Transverse colon (tissue), 4 donors: ENCODE measurements at places on chromosomes 5 and 9.

DNA sequence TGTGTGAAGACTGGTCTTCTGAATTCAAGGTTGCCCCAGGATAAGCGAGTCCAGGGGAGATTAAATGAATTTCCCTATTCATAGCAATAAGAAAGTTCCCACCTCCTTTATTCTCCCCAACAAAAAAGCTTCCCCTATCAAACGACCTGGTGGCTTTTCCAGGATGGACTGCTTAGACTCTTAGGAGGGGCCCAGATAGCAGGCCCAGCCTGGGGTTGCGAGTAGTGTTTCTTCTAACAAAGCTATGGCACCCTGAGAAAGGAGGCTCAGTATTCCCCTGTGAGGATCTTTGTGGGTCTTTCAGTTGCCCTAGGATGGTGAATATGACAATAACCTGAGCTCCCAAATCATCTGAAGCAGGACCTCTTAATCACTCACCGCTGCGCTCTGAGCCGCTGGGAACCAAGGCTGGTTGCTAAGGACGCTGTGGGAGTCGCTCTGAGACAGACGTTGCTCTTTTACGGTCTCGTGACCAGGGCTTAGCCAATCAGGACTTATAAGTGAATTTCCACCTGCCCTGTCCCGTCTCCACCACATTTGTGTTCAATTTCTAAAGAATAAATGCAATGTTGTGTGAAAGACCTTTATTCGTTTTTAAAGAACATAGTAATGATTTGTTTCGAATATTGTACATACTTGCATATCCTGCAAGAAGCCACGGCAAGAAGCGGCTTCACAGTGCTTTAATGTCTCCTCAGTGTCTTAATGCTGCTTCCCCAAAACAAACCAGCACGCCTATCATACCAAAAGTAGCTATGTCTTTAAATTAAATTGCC is at the start of gene TMEM232:
Gene TMEM232, minus strand, starts transcription at position 423 of the 776 bp plus-strand sequence. CDS start 59,319 bp downstream, outside the sequence.
- DNase-seq = peak; percentile 76

DNA sequence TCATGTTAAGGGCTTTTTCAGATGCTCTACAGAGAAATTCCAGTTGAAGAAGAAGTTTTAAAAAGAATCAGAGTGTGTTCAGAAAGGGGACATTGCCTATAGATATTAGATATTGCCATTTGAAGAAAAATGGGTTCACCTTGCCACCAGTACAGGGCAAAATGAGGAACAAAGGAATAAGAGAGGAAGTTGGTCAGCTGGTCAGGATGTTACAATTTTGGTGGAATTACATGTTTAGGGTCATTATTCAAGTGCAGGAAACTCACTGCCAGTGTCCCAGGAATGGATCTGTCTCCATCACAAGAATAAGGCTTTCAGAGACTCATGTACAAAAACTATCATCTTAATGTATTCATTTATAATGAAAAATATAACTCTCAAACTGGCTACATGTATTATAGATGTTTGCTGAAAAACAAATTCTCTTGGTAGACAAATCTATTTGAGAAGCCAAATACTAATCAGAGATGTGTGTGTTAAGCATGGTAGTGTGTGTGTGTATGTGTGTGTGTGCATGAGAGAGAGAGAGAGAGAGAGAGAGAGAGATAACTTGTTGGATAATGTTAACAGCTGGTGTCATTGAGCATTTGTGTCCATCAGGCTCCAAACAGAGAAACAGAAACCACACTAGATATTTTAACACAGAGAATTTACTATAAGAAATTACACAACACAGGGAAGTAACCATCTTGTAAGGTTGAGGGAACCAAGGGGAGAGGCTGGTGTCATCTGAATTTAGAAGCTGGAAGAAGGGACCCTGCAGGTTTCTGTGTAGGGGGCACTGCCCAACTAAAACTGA is 5.0 kb upstream of the C1QTNF3 start:
- no peak for DNase-seq

- no peak for DNase-seq
Measured at GRCh38 chr5:147835386-147835798, 3.9 kb upstream of the SPINK1 start.

DNA sequence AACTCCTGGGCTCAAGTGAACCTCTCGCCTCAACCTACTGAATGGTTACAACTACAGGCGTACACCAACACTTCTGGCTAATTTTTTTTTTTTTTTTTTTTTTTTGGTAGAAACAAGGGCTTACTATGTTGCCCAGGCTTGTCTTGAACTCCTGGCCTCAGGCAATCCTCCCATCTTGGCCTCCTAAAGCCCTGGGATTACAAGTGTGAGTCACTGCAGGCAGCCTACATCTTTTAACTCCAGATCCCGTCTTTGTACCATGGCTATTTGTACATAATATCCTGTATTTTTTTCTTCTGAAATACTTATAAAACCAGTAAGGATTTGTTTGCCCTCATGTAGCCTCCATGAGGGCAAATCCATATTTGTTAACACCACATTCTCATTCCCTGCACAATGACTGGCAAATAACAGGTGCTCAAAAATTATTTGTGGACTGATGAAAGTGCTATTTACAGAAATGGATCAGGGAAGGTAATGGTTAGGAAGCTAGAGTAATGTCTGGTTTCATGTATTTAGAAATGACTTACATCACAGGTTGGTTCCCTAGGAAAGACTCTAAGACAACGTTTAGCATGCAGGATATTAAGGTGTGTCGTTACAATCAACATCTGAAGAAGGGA is 51.9 kb upstream of the POU5F2 start:
- no peak for DNase-seq

DNA sequence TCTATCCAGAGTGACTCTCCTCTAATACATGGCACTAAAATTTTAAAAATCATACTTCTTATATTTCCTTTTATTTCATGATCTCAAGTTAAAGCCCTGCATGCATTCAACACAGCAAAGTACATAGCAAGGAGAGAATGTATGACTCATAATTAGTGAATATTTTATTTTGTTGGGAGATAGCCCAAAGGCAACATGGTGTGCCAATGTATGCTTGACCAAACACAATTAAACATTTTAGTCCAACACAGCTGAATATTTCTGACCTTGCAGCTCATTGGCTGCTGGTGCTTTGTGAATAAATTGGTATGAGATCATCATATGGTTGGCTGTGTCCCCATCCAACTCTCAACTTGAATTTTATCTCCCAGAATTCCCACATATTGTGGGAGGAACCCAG is 103.5 kb downstream of the NPR3 start:
- no peak for DNase-seq

GRCh38 chr5:85479849-85480248 is 1095.2 kb upstream of the EDIL3 start:
- DNase-seq = no peak

DNA sequence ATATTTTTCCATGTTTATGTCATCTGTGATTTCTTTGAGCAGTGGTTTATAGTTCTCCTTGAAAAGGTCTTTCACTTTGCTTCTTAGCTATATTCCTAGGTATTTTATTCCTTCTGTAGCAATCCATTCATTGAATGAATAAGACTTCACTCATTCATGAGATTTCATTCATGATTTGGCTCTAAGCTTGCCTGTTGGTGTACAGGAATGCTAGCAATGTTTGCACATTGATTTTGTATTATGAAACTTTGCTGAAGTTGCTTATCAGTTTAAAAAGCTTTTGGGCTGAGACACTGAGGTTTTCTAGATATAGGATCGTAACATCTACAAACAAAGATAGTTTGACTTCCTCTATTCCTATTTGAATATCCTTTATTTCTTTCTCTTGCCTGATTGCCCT is 15.9 kb downstream of the RLN2 start:
- no peak for DNase-seq

GRCh38 chr5:116291271-116291670 is 206.4 kb downstream of the COMMD10 start:
- DNase-seq = no peak

- DNase-seq = no peak
Measured at GRCh38 chr9:18092138-18092537, 381.8 kb upstream of the ADAMTSL1 start.

DNA sequence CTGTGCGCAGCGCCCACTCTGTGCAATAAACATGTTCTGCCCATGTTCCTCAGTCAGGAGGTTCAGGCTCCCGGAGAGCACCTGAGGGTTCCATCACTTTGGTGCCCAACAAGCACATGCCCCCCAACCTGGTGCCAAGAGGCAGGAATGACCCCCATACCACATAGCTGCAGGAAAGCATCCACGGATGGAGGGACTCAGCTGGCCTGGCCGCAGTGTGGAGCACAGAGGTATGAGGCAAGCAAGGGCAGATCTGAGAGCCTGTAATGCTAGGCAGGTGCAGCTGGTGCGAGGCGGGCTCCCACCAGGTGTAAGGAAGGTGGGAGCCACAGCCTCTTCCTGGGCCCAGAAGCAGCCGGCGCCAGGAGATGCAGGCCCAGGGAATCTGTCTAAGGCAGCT is 4.3 kb upstream of the MRNIP start:
- no peak for DNase-seq

- DNase-seq = no peak
Measured at GRCh38 chr5:60141119-60141518, 247.6 kb upstream of the PDE4D start.

DNA sequence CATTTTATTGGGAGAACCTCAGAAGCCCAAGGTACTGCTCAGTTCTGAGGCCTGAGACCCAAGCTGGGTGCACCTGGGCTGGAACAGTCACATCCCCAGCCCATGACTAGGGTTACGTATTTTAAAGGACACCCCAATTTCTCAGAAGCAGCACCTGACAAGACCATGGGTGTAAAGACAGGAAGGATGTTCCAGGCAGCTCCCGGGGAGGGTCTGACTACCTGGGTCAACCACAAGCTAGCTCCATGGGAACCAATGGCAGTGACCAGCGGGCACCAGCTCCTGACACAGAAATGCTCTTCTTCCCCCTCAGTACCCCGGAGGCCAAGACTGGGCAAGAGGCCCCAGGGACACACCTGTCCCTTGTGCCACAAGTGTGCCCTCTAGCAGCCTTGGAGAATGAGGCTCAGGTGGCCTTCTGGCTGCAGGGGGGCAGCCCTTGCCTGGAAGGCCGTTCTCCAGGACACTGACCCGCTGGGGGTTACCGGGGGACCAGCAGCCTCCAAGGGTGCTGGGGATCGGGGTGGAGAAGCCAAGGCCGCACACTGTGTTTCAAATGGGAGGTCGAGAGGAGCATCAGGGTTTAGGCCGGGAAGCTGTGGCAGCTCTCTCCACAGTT is 52.6 kb downstream of the IPPK start:
- no peak for DNase-seq

- DNase-seq = peak; percentile 99
Measured at GRCh38 chr9:130693426-130694191, at the start of gene EXOSC2. EXOSC2 (plus strand) TSS chr9:130693780; CDS start chr9:130693792, 12 bp downstream.

DNA sequence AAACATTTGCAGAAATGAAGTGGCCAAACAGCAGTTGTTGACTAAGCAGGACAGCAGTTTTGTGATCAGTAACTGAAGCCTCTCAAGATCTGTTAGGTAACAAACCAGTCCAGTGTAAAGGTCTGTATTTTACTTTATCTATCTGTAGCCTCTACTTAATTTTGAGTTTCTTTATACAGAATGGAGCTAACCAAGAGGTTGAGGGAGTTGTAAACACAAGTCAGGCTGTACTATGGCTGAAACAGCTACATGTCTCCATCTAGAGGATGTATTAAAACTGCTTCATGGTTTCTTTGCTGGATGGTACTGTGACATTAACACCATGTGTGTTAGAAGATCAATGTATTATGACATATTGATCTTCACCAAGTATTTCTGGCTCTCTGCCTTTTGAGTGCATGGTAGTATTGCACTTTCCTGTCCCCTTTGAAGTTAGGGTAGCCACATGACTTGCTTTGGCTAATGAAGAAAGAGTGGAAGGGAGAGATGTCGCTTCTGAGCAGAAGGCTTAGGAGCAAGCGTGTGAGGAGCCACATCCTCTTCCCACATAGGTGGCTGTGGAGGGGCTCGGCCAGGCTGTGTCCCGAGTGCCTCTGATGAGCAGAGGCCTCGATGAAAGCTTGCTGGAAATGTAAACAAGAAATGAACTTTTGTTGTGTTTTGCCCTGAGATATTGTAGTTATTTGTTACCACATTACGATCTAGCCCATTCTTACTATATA is 105.6 kb upstream of the PCA3 start:
- no peak for DNase-seq

GRCh38 chr5:103422756-103423155 is 139.8 kb downstream of the NUDT12 start:
- DNase-seq = no peak

DNA sequence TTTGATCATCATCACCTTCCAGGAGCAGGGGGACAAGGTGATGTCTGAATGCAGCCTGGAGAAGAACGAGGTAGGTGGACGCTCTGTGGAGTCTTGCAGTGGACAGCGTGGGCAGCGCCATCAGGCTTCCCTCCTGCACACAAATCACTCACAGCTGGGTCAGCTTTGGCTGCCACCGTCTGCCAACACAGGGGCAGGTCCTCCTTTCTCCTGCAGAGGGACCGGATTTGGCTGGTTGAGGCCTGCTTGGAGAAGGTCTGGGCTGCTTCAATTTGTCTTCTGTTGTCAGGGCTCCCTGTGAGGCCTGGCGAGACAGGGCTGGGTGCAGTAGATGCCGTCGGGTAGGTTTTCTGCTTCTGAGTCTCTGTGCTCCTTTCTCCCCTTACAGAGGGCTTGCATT is 180.6 kb downstream of the CACNA1B start:
- no peak for DNase-seq

GRCh38 chr9:76322810-76323209 is 71.4 kb downstream of the RFK start:
- no peak for DNase-seq

GRCh38 chr9:33082538-33083326 is 6.3 kb upstream of the SMU1 start:
- no peak for DNase-seq
